Cerebellum (tissue), 4 donors: ENCODE measurements at places on chromosomes 12 and 14. TPM values are rescaled to one million over a fixed set of nuclear protein-coding genes. Genes with fewer than 3 reads are reported as not detected.

The SPRING1 gene
- 26.4 TPM for total RNA-seq

The MIP gene
- not detected for total RNA-seq

The PAX9 gene
- not detected for total RNA-seq

- no peak for DNase-seq
Measured at GRCh38 chr14:34794941-34795340, 80.2 kb downstream of the BAZ1A start.

DNA sequence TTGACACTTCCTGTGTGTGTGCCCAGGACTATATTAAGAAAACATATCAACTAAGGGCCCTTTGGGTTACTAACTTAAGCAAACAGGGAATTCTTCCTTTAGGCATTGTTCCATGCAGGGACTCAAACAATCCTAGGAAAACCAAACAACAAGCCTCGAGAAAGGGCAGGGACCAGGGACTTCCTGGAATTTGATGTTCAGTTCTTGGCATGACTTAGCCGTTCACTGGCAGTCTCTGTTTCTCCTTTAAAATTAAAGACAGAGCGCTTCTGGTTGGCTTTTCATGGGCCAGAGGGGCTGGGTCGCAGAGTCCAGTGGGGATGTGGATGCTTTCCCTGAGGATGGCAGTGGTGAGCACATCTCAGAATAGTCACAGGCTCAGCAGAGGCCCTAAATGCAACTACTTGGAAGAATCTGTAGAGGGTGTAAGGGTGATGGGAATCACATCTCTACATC lies 35.2 kb downstream of the RNFT2 start:
- DNase-seq = no peak

- DNase-seq = no peak
Measured at GRCh38 chr12:80401191-80401590, 42.8 kb upstream of the PTPRQ start.

GRCh38 chr14:37721976-37722659 lies 126.7 kb downstream of the TTC6 start:
- DNase-seq = no peak

- no peak for DNase-seq
Measured at GRCh38 chr14:23242076-23242475, 4.3 kb downstream of the RNF212B start.

DNA sequence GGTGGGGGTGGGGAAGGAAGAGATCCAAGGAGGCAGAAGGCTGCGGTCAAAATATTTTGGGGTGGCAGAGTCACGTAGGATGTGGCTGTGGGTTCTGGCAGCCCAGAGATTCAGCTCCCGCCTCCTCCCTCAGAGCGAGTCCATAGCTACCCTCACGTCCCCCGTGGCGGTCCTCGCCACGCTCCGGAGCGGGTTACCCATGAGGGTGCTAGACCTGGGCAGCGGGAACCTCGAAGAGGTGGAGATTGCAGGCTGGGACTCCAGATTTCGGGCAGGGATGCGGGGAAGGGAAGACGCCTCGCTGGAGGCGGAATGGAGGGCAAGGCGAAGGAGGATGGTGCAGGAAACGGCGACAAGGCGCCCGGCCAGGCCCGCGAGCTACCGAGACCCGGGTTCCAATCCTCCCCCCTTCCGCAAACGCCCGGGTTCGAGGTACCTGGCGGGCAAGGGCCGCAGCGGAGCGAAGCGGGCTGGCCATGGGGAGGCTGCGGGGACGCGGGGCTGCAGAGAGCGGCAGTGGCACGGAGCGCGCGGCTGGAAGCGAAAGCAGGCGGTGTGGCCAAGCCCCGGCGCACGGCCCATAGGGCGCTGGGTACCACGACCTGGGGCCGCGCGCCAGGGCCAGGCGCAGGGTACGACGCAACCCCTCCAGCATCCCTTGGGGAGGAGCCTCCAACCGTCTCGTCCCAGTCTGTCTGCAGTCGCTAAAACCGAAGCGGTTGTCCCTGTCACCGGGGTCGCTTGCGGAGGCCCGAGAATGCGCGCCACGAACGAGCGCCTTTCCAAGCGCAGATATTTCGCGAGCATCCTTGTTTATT lies 46.2 kb downstream of the BCAT1 start:
- no peak for DNase-seq

DNA sequence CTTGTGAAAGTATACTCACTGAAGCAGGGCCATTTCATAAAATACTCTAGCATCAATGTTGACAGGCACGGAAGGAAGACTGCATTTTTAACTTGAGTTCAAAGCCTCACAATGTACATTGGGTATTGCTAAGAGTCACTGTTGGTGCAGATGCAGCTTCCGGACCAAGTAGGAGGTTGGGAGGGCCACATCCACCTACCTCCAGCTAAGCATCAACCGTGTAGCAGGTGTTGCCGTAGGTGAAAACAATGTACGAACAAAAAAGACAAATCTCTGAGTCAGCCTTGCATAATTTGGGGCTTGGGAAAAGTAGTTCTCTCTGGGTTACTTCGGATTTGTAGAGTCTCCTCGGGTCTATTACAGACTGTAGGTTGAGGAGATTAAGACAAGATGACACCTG lies 48.1 kb downstream of the TMTC1 start:
- no peak for DNase-seq

GRCh38 chr12:1318327-1319031 lies 275.9 kb downstream of the FBXL14 start:
- peak; percentile 54 for DNase-seq

GRCh38 chr14:80538633-80539375 lies 327.5 kb upstream of the DIO2 start:
- no peak for DNase-seq

GRCh38 chr12:26286186-26286585 lies 90.8 kb downstream of the SSPN start:
- DNase-seq = peak; percentile 84
